ENCODE measurements at places on chromosomes 2 and 18. TPM values are rescaled to one million over a fixed set of nuclear protein-coding genes. Genes with fewer than 3 reads are reported as not detected.

Gene CFAP221
- total RNA-seq = not detected

Gene NDC80
- 1.9 TPM for total RNA-seq

Gene GPR35
- 0.85 TPM for total RNA-seq

Gene PPP1R1C
- 1.4 TPM for total RNA-seq

Gene HOXD8
- total RNA-seq = 1.7 TPM

Gene EFHD1
- 1.2 TPM for total RNA-seq

Gene C2orf92
- 0.24 TPM for total RNA-seq

Gene CHRND
- not detected for total RNA-seq

Gene NDUFAF7
- 13.2 TPM for total RNA-seq

Gene YWHAQ
- 206 TPM for total RNA-seq

Gene GPR45
- not detected for total RNA-seq

Gene SCN3A
- 0.72 TPM for total RNA-seq

Gene HOXD10
- total RNA-seq = not detected

Gene LINC00305
- not detected for total RNA-seq

Gene UPP2
- total RNA-seq = not detected

Gene SPEG
- 1.5 TPM for total RNA-seq

Gene ACTG2
- not detected for total RNA-seq

Gene PAX8
- 24.3 TPM for total RNA-seq

Gene TUBA3E
- not detected for total RNA-seq

Gene ABCB11
- total RNA-seq = not detected

Gene SLC25A12
- 14.1 TPM for total RNA-seq

Gene SULT1C4
- 4.8 TPM for total RNA-seq

Gene PKDCC
- total RNA-seq = 1.9 TPM

Gene TMEM247
- not detected for total RNA-seq

Gene ATG16L1
- 55.7 TPM for total RNA-seq

Gene ANKRD29
- total RNA-seq = 14.1 TPM

Gene SIGLEC15
- 1.2 TPM for total RNA-seq

Gene SEC11C
- total RNA-seq = 30.1 TPM

Gene FAM237A
- not detected for total RNA-seq

Gene CHST9
- 1.3 TPM for total RNA-seq

Gene SMAD7
- 31.3 TPM for total RNA-seq
